Neural progenitor cell (in vitro differentiated cells): ENCODE measurements at places on chromosomes 13 and 19. TPM values are rescaled to one million over a fixed set of nuclear protein-coding genes. Genes with fewer than 3 reads are reported as not detected.

DNA sequence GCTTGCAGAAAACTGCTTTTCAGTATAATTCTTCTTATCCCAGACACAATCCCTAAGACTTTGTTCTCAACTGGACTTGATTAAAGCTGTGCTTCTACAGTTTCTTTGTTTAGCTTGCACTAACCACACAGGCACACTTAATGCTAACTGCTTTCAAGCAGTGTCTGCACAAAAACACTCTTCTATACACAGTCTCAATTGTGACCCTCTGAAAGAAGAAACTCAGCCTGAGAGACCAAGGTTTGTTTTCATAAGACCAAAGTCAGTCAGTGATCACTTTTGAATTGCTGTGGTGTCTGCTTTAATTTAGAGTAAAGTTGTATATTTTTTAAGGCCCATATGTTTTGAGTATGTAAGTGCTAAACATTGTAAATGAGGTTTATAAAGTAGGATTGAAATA lies 431.2 kb downstream of the KCTD12 start:
- peak; percentile 26 for DNase-seq

DNA sequence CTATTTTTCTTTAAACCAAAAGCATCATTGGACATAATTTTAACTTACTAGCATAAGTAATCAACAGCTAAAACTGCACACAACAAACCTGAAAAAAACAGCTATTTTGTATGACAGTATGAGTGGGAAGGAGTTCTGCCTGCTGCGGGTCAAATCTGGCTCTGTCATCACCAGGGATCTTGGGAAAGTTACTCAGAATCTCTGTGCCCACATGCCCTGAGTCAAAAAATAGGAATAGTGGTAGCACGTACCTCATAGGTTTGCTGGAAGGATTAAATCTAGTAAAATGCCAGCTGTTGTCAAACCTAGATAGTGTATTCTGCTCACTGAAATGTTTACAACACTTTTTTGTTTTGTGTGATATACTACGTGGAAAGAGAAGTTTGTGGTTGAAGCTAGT lies 1.1 kb downstream of the CLN5 start:
- no peak for DNase-seq

The KIR3DL1 gene
- not detected in 2 replicates for total RNA-seq

- no peak for DNase-seq
Measured at GRCh38 chr13:32964987-32965386, 51.2 kb upstream of the KL start.
